ENCODE measurements at places on chromosomes 16 and 17.

GRCh38 chr17:76369804-76370203, 14.6 kb upstream of the SPHK1 start:
- no peak for DNase-seq

DNA sequence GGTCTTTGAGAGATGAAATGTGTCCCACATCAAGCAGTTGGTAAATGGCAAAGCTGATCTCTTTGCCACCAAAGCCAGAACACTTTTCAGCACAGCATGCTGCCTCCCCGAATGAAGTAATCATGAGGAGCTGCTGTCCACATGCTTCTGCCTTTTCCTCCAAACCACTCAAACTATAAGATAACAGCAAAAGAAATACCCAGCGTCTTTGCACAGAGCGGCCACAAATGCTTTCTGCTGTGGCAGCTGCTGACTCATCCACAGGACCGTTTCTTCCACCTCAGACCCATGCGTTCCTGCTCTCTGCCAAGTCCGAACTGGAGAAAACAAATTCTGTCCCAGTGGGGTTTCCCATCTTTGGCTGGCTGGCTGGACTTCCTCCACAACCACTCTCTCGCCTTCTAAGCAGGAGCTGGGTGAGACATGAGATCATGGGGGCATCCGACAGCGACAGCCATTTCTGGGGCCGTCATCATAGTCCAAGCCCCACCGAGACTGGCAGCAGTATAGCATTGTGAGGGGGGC, 27.1 kb downstream of the TBC1D3B start:
- no peak for DNase-seq

- DNase-seq, result no peak
Measured at GRCh38 chr16:47241061-47241460, 97.3 kb upstream of the NETO2 start.

GRCh38 chr16:78742501-78743283, 643.2 kb downstream of the WWOX start:
- DNase-seq, result peak; percentile 64

DNA sequence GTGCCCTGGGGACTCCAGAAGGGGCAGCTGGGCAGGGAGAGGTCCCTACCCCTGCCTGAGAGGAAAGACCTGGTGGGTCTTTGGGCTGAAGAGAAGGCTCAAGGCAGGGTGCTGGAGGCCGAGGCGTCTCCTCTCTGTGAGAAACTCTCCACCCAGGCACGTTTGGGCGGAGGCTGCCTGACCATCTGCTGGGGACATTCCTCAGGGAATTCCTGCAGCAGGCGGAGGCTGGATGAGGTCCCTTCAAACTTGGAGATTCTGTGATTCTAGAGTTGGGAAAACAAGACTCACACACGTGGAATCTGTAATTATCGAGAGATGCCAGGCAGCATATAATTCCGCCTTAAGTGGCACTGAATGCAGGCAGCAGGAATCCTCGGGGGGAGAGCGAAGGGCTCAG, 21.1 kb upstream of the PHF12 start:
- DNase-seq, result no peak

- no peak for DNase-seq
Measured at GRCh38 chr16:81931927-81932326, 79.3 kb downstream of the SDR42E1 start.

DNA sequence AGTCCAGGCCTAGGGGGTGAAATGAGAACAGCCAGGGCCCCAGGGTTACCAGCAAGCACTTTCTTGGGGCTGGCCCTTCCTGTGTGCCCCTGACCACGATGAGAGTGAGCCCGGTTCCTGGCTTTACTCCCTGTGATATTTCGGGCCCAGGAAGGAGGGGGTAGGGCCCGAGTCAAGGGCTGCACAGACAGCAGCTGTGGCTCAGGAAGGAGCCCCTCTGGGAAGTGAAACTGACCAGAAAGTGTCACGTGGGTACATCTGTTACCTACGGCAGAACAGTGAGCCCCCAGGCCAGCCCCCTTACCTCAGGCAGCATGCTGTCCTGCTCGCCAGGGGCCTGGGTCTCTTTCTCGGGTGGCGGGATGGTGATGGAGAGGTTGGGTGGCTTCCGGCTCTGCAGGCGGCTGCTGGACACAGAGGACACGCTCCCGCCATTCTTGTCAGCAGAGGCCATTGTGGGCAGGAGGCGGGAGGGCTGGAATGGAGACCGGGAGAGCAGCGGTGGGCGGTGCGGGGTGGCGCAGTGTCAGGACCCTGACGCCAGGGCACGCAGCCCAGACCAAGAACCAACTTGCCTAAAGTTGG, 13.8 kb downstream of the AANAT start:
- no peak for DNase-seq

- no peak for DNase-seq
Measured at GRCh38 chr17:57946798-57947358, 8.3 kb downstream of the CUEDC1 start.

- DNase-seq, result no peak
Measured at GRCh38 chr17:50332196-50332595, 13.7 kb upstream of the XYLT2 start.

DNA sequence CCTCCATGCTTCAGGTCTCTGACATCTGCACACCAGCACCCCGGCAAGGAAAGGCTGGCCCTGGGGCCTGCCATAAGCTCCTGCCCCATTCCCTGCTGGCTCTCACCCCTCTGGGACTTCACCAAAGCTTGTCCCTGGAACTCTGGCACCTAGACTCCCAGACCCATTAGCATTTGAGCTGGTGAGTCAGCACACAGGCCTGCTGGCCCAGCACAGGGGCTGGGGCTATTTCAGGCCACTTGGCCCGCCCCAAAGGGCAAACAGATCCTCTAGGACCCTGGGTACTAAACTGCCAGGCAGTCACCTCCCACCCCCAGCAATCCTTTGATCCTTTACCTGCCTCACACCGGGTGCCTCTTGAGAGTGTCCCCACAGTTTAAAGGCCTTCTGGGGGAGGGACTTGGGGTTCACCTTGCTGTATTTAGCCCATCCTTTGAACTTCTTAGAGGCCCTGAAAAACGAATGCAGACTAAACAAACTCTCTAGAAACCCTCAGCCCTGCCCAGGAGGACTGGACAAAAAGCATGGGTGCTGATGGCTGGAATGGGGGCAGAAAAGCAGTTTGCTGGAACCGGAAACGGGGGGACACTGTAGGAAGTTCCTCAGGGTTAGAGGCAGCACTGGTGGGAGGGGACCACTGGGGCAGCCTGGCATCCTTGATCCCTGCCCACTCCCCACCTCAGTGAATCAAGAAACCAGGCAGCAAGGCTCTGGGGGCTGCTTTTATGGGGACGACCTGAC, 3.2 kb upstream of the SAMD14 start:
- DNase-seq, result no peak

GRCh38 chr16:88377961-88378360, 4.8 kb upstream of the ZNF469 start:
- DNase-seq, result no peak

DNA sequence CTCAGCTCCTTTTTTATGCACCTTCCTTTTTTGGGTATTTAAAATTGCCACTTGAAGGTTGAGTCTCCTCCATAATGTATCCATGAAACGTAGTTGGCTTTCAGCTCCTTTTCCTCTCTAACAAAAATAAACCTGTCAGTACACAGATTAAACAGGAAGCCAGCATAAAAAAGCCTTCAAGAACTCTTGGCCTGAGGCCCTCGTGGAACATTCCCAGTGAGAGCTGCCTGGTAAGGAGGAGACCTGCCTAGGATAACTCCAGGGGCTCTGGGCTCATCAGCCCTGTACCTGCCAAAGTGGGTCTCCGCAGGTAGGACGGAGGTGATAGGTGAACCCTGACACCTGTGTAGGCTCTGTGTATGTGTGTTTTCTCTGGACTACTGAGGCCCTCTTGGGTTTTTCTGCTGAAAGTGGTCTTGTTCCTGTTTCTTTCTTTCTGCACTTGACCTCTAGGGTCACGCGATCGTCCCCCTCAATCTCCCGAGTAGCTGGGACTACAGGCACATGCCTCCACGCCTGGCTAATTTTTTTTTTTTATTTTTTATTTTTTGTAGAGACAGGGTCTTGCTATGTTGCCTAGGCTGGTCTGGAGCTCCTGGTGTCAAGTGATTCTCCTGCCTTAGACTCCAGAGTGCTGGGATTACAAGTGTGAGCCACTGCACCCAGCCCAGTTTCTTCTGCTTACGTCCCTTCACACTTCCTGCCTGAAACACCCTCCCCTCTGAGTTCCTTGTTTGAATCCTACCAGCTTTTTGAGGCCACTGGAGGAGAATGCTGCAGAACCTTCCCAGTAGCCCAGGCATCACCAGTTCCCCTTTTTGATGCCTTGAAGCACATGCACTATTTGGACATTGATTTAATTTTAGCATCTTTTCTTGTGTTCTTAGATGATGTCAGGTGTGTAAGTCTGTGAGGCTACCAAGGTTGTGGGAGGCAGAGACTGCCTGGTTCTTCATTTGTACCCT, 9.8 kb downstream of the PGS1 start:
- no peak for DNase-seq

DNA sequence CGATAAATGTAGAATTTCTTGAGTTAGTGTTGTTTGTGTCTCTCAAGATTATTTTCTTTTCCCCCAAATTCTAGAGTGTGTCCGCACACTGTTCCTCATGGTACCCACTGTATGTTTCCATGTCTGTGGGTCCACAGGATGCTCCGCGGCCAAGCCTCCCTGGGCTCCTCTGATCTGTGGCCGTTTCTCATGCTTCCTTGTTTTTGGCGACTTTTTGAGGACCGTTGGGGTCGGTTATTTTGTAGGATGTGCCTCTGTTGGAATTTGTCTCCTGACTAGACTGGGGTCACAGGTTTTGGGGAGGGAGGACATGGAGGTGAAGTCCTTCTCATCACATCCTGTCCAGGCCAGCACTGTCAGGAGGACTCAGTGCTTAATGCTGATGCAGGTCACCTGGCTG, 140.0 kb downstream of the LAT start:
- no peak for DNase-seq

DNA sequence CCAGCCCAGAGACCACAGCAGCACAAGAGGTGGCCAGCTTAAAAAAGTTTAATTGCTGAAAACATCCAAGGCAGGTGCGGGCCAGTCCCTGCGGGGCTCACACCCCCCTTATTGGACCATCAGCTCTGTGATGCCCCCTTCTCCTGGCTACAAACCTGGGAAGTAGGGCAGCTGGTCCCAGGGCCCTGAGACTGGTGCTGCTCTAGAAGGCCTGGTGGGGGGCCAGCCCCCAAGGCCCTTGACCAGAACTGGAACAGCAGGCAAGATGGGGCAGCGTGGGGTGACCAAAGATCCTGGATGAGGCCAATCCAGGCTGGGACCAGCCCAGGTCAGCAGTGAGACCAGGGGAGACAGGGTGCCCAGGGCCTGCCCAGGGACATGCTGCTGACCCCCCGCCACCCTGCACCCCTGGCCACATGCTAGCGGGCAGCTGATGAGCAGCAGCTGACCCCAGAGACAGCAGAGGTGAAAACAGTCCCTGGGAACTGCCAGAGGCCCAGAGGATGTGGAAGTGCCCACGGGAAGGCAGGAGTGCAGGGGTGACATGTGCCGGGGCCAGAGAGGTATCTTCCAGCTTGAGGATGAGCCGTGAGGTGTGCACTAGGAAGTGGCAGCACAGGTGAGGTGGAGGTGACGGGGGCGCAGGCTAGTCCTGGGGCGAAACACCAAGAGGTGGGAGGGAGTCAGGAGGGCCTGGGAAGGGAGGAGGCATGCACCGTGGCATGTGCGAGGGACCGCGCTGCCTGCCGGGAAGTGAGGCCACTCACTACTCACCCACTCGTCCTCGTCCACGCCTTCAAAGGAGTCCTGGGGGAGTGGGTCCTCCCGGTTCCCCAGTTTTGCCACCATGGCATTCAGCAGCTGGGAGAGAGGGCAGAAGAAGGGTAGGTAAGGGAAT, 3.6 kb upstream of the PAM16 start:
- DNase-seq, result no peak

DNA sequence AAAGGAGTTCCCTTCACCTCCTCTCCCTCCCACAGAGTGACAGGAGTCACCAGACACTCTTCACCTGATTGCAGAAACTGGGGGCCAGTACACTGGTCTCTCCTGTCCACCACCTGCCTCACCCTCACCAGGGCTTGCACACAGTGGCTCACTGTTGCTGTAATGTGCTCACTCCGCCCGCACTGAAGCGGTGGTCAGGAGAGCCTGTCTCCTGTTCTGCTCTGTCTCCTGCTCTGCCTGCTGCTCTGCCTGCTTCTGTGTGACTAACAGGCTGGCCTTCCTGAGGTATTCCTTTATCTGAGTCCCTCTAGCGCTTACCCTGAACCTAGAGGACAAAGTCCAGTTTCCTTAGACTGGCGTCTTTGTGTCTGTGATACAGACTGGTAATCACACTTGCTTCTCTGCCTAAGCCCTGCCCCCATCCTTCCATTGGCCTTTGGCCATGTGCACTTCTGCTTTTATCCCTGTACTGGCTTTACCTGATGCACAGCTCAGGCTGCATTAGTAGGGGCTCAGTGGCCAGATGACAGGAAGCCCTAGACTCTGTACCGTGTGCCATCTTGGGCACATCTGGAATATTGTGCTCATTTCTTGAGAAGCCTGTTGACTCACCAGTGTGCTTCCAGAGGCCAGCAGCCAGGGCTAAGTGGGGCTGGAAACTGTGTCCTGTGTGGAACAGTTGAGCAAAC, 13.3 kb downstream of the PROCA1 start:
- no peak for DNase-seq

DNA sequence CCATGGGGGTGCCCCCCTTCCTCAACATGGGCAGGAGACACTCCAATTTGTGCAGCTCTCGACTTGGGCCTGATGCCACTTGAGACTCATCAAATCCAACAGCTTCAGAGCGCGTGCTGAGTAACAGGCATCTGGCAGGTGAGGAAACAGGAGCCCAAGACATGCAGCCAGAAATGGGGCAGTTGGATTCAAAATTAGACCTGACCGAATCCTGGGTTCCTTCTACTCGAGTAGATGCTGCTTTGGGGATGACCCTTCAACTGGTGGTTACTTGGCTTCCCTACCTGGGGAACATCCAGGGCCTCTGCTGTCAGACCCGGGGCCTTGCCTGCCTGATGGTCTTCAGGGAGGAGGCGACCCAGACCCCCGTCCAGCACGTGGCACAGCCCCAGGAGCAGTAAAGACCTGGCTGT, 488 bp upstream of the NTN3 start:
- no peak for DNase-seq

DNA sequence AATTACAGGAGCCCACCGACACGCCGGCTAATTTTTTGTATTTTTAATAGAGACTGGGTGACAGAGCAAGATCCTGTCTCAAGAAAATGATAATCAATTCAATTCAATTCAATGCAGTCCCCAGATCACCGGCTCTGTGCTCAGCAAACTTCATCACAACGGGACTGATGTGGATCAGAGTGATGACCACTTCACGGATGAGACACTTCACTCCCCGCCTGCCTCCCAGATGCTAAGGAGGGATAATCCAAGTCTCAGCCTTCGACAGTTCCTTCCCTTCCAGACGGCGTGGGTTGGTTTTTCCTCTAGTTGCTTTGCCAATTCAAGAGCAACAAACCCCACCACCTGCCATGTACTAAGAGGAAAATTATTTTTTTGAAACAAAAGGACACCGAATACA, 93.8 kb downstream of the ZDHHC7 start:
- no peak for DNase-seq

DNA sequence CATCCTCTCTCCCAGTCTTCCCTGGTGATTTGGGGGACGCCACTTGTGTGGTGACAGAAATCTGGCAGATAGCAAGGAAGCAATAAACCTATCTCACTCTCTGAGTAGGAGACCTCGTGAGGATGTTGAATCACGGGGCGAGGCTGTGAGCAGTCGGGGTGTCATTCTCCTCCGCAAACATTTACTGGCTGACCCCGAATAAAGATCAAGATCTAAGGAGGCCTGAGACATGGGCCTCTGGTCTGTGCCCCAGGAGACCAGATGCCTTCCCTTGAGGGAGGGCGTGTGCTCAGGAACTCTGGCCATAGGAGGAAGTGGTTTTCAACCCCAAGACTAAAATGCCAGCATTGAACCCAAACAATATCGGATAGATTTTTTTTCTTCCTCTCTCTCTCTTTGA, 53.1 kb downstream of the FOXL1 start:
- DNase-seq, result no peak
